ENCODE measurements at places on chromosomes 3 and 15.

GRCh38 chr15:92523176-92523575, 129.5 kb downstream of the ST8SIA2 start:
- no peak for DNase-seq

DNA sequence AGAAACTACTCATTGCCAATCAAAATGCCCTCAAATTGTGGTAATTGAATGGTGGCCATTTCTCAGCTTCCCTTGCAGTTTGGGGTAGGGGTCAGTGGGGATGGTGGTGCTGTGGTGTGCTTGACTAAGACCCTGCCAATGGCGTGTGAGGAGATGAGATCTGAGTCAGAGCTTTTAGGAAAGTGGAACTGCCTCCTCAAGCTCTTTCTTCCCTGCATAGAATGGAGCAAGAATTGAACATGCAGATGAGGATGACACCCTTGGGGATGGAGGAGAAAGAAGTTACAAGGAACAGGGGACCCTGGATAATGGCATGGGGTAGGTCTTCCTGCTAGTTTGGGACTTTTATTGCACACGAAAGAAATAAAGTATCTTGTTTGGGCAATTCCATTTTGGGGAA, 188.0 kb downstream of the PEX5L start:
- DNase-seq, result no peak

- DNase-seq, result no peak
Observed at GRCh38 chr15:52103217-52104207, 9.1 kb downstream of the BCL2L10 start.

DNA sequence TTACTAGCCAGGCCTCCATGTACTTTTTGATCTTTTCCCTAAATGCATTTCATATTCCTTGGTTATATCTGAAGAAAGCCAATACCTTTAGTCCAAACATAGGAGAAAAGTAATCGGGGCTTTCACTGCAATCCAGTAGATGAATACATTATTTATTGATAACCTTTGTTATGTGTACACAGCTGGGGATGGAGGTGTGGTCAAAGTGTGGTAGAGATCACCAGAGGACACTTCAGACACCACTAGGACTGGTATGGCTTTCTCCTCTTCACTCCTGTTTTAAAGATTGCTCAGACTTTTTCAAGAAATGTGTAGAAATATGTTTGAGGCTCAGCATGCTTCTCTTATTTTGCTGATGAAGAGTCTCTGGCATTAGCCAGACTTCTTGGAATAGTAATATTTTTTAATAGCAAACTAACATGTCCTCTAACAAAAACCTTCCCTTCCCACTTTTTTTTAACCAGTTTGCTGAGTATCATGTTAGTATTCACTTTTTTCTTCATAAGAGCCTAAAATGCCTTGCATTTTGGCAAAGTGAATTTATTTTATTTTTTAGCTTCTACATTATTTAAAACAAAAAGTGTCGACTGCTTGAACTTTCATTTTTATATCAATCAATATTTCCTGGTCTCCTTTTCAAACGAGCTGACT, 65.6 kb upstream of the MBNL1 start:
- DNase-seq, result no peak

GRCh38 chr3:116912116-116912515, 202.5 kb downstream of the TUSC7 start:
- DNase-seq, result no peak

All from stimulated activated CD4-positive, alpha-beta T cell treated with anti-CD3 and anti-CD28 coated beads, Interleukin-2, amount 100 ng/mL, for 4 hours (primary cell).